ENCODE measurements at places on chromosomes 12 and 14.

DNA sequence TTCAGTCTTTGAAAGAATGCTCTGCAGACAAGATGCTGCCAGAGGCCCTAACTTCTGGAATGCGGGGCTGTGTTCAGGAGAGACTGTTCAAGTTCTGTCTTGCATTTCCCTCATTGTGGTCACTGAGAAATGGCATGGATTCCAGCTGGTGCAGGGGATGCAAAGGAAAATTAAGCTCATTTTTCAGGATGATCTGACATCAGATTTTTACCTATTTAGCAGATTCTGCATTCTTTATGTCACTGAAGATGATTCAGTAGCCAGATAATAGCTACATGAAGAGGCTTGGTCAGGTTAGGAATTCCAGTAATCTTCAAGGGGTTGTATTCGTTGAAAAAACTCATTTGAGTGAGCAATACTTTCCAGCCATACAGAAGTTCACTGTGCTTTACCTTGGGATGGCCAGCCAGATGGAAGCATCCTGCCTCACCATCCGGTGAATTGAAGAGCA lies 16.1 kb upstream of the MFAP5 start:
- H3K27me3 ChIP-seq: no peaks in the 10 kb centered on the region
- no peak overlapping the region for H3K27ac ChIP-seq
- H3K4me1 ChIP-seq: peaks cover 12% of the 10 kb centered on the region
- H3K4me3 ChIP-seq: no peak overlapping the region

GRCh38 chr12:13203034-13203922 lies 6.8 kb downstream of the EMP1 start:
- H3K27me3 ChIP-seq: no peaks in the 10 kb centered on the region
- no peaks in the 10 kb centered on the region for H3K36me3 ChIP-seq
- peaks cover 27% of the 10 kb centered on the region for H3K4me1 ChIP-seq
- no peak for DNase-seq
- H3K4me3 ChIP-seq: no peak overlapping the region

DNA sequence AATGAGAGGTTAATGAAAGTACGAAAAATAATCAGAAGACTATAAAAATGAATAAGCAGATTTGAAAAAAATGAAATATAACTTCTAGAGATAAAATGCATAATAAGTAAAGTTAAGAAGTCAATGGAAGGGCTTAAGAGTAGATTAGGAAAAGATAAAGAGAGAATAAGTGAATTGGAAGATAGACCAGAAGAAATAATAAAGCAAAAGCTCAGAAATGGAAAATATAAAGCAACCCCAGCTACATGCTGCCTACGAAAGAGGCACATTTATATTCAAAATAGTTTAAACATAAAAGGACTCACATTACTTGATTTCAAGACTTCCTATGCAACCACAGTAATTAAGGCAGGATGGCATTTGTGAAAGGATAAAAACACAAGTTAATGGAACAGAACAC lies 19.9 kb downstream of the ZNF605 start:
- no peaks in the 10 kb centered on the region for H3K27me3 ChIP-seq
- H3K27ac ChIP-seq: no peak overlapping the region
- no peak overlapping the region for H3K4me3 ChIP-seq
- no peak for DNase-seq
- no peaks in the 10 kb centered on the region for H3K4me1 ChIP-seq
- H3K36me3 ChIP-seq: no peaks in the 10 kb centered on the region

DNA sequence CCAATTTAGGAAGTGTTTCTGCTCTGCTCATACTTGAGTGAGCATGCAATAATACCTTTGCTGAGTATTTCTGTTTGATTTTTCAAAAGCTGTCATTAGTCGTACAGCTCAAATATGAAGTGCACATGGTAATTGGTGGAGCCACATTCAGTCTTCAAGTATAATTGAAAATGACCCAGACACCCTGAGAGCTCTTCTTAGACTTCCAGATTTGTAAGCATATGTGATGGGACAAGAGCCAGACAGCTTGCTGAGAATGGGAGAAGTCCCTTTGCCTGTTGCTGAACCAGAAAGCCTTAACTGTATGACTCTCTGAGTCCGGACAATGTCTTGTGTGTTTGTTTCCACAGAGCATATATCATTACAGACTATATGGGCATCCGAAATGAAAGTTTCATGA lies 307.3 kb downstream of the TMEM117 start:
- no peaks in the 10 kb centered on the region for H3K27me3 ChIP-seq
- H3K4me3 ChIP-seq: no peak overlapping the region
- no peak overlapping the region for H3K27ac ChIP-seq
- no peaks in the 10 kb centered on the region for H3K4me1 ChIP-seq

- no peak overlapping the region for H3K27ac ChIP-seq
- no peak overlapping the region for H3K4me3 ChIP-seq
- DNase-seq: no peak
- no peaks in the 10 kb centered on the region for H3K27me3 ChIP-seq
- H3K36me3 ChIP-seq: no peaks in the 10 kb centered on the region
Observed at GRCh38 chr12:19110221-19110940, 19.2 kb upstream of the PLEKHA5 start.

- no peaks in the 10 kb centered on the region for H3K27me3 ChIP-seq
- peaks cover 5% of the 10 kb centered on the region for H3K4me1 ChIP-seq
- H3K36me3 ChIP-seq: no peaks in the 10 kb centered on the region
- H3K4me3 ChIP-seq: no peak overlapping the region
Observed at GRCh38 chr12:52884526-52885293, 20.2 kb downstream of the KRT8 start.

- no peak overlapping the region for H3K27ac ChIP-seq
- H3K4me1 ChIP-seq: no peaks in the 10 kb centered on the region
- H3K36me3 ChIP-seq: no peaks in the 10 kb centered on the region
- no peak for DNase-seq
- no peaks in the 10 kb centered on the region for H3K27me3 ChIP-seq
Observed at GRCh38 chr12:93925585-93926205, 222.7 kb upstream of the PLXNC1 start.

DNA sequence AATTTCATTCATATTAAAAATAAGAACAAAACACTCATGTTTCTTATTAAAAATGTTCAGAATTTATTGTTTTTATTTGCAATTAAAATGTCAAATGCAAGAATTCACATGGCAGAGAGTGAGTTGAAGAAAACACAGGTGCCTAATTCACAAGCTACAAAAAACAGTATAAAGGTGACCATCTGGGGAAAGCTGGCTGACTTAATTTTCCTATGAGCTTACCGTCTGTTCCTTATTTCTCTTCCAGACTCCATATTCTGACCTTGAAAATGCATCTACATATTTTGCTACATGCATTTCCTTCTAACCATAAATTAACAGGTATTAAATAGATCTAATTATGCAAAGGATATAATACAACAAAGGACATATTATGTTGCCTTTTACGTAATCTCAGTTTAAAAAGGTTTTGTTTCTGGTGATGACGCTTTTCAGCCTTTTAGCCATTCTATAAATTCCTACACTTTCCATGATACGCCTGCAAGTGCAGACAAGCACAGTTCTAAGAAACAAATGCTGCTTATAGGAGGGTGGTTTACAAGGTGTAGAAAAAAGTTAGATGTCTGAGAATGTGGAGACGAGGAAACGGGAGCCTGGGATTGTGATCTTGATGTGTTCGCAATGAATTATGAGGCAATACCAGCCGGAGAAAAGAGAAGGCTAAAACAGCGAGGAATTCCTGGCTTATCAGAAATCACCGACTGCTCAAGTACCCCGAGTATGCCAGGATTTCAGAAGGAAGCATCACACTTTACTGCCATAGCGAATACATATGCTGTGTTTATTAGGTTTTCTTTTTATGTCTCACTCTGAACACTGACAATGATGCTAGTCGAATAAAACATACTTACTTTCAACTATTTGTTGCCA lies 24.6 kb downstream of the LIN7A start:
- no peaks in the 10 kb centered on the region for H3K4me1 ChIP-seq
- no peak overlapping the region for H3K4me3 ChIP-seq
- no peaks in the 10 kb centered on the region for H3K27me3 ChIP-seq
- no peak overlapping the region for H3K27ac ChIP-seq
- no peak for DNase-seq

DNA sequence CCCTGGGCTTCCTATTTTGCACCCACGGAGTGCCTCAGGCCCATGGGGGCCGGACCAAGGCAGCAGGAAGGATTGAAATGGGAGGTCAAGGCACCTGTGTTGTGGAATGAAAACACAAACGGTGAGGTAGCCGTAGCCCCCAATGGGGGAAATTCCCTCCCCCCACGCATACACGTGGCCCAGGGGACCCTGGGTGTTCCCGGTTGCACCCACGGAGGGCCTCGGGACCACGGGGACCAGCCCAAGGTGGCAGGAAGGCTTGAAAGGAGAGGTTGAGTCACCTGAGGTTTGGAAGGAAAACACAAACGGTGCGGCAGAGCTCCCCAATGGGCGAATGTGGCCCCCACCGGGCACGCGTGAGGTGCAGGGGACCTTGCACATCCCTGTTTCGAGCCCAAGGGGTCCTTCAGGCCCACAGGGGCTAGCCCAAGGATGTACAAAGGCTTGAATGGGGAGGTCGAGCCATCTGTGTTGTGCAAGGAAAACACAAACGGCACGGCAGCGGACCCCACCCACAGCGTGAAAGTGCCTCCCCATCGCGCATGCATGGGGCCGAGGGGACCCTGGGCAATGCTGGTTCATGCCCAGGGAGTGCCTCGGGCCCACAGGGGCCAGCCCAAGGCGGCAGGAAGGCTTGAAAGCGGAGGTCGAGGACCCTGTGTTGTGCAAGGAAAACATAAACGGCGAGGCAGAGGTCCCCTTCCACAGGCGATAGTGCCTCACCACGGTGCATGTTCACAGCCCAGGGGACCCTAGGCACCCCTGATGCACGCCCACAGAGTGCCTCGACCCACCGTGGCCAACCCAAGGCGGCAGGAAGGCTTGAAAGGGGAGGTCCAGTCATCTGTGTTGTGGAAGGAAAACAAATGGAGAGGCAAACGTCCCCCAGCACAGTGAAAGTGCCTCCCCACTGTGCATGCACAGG lies 376.7 kb downstream of the ALG10 start:
- no peak overlapping the region for H3K4me3 ChIP-seq
- H3K4me1 ChIP-seq: no peaks in the 10 kb centered on the region
- no peaks in the 10 kb centered on the region for H3K36me3 ChIP-seq
- H3K27me3 ChIP-seq: no peaks in the 10 kb centered on the region
- H3K27ac ChIP-seq: no peak overlapping the region

DNA sequence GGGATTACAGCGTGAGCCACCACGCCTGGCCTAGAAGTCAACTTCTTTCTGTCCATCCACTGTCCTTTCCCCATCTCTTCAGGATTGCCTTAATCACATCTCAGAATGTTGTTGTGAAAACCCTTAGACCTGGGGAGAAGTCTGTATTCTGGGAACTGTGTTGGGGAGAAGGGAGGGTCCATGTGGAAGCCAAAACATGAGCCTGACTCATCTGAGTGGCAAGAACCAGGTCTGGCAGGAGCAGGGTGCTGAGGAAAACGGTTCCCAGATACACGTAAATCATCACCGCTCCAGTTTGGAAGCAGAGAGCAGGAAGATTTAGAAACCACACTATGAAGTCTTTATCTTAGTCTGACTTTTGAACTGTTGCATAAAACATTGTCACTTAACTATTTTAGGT lies 245.6 kb upstream of the RGS6 start:
- H3K36me3 ChIP-seq: peaks cover 82% of the 10 kb centered on the region
- H3K4me3 ChIP-seq: no peak overlapping the region
- H3K27me3 ChIP-seq: no peaks in the 10 kb centered on the region
- H3K4me1 ChIP-seq: no peaks in the 10 kb centered on the region
- H3K27ac ChIP-seq: no peak overlapping the region
- DNase-seq: no peak

- H3K27me3 ChIP-seq: no peaks in the 10 kb centered on the region
- DNase-seq: no peak
- no peaks in the 10 kb centered on the region for H3K4me1 ChIP-seq
- no peak overlapping the region for H3K4me3 ChIP-seq
Observed at GRCh38 chr14:99124482-99125105, 147.4 kb downstream of the BCL11B start.

GRCh38 chr14:61372842-61373555 lies 51.6 kb downstream of the PRKCH start:
- no peaks in the 10 kb centered on the region for H3K27me3 ChIP-seq
- no peak overlapping the region for H3K4me3 ChIP-seq
- no peak overlapping the region for H3K27ac ChIP-seq
- H3K36me3 ChIP-seq: peaks cover 9% of the 10 kb centered on the region
- no peak for DNase-seq
- H3K4me1 ChIP-seq: peaks cover 20% of the 10 kb centered on the region

Measured in CD14-positive monocyte (primary cell).